Liver (tissue), 10 donors: ENCODE measurements at places on chromosomes 7 and 10. TPM values are rescaled to one million over a fixed set of nuclear protein-coding genes. Genes with fewer than 3 reads are reported as not detected.

The IL6 gene
- not detected for total RNA-seq

DNA sequence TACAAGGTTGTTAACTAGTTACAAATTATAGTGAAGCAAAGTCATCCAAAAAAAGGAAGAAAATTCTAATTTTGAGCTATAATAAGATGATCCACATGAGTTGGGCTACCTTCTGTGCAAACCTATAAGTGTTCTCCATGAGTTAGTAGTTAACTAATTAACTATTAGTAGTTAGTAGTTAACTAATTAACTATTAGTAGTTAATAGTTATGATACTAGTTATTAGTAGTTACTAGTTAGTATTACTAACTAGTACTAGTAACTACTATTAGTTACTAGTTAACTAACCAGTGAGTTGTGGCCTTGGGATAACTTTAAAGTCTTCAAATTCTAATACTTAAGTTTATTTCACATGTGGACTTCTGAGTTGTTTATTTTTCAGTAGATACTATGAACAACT lies 453.4 kb upstream of the GRM3 start:
- H3K36me3 ChIP-seq: no peaks in the 10 kb centered on the region
- no peak overlapping the region for H3K27ac ChIP-seq
- H3K4me3 ChIP-seq: no peak overlapping the region
- no peak for DNase-seq
- no peaks in the 10 kb centered on the region for H3K4me1 ChIP-seq

The TRIM73 gene
- 1.7 TPM for total RNA-seq

DNA sequence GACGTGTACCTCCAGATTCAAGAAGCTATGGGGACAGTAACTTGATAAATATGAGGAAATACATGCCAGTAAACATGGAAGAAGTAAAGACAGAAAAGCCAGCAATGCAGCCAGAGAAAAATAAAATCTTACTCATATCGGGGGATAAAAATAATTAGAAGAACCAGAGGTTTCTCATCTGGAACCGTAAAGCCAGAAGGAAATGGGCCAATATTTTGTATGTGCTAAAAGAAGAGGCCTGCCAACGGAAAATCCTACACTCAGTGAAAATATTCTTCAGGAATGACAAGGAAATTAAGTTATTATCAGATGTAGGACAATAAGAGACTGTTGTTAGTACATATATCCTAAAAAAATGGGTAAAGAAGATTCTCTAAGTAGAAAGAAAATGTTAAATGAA lies 401.2 kb downstream of the CDC14C start:
- H3K4me3 ChIP-seq: no peak overlapping the region
- no peaks in the 10 kb centered on the region for H3K27me3 ChIP-seq
- H3K27ac ChIP-seq: no peak overlapping the region
- H3K4me1 ChIP-seq: no peaks in the 10 kb centered on the region
- no peaks in the 10 kb centered on the region for H3K36me3 ChIP-seq
- no peak for DNase-seq

GRCh38 chr10:119516381-119517234 lies 25.9 kb downstream of the RGS10 start:
- DNase-seq: no peak
- no peaks in the 10 kb centered on the region for H3K4me1 ChIP-seq

The CAPZA2 gene
- total RNA-seq: 64.3 TPM

The CYP26C1 gene
- 0.25 TPM for total RNA-seq

The PPP1R17 gene
- total RNA-seq: not detected

The HPS1 gene
- total RNA-seq: 37.5 TPM

DNA sequence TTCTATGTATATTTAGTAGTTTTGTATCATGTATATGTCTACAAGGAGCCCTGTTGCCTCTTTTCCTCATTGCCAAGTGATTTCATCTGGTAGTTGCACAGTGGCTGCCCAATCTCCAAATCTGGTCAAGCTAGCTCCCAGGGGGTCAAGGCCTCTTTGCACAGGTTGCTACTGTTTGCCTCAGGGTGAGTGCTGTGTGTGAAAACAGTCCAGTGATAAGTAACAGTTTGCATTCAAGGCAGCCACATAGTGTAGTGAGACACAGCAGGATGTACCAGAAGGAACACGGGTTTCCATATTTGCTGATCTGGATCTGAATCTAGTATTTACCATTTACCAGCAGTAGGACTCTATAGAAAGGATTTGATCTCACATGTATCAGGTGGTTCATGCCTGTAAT lies 13.3 kb upstream of the EPC1 start:
- DNase-seq: no peak
- H3K27ac ChIP-seq: no peak overlapping the region
- peaks cover 2% of the 10 kb centered on the region for H3K4me1 ChIP-seq
- no peak overlapping the region for H3K4me3 ChIP-seq

GRCh38 chr7:150631866-150632864 lies at the start of gene GIMAP6:
TSS of gene GIMAP6 (minus strand) at chr7:150632385. CDS start at chr7:150630142, 2,243 bp downstream.
- H3K27ac ChIP-seq: peak within 1 kb of the TSS; percentile 56
- no peaks in the 10 kb centered on the region for H3K27me3 ChIP-seq
- no peak for DNase-seq

DNA sequence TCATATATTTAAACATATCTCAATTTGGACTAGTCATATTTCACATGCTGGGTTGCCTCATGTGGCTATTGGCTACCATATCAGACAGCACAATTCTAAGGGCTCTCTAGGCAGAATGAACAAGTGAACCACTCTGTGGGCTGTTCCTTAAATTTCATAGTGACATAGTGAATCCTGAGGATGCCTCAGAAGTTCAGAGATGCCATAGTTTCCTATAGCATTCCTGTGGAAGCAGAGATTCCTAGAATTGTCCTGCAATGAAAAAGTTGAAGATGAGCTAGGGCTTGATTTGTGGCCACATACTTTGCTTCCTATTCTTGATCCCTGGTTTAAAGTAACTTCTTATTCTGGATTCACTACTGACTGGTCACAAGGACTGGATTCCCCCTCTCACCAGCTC lies 35.6 kb downstream of the MKX start:
- H3K4me3 ChIP-seq: no peak overlapping the region
- no peaks in the 10 kb centered on the region for H3K27me3 ChIP-seq
- H3K27ac ChIP-seq: no peak overlapping the region

- no peak overlapping the region for H3K4me3 ChIP-seq
- no peaks in the 10 kb centered on the region for H3K27me3 ChIP-seq
- H3K4me1 ChIP-seq: no peaks in the 10 kb centered on the region
- no peaks in the 10 kb centered on the region for H3K36me3 ChIP-seq
Observed at GRCh38 chr10:85612378-85612775, 754.2 kb downstream of the GRID1 start.

DNA sequence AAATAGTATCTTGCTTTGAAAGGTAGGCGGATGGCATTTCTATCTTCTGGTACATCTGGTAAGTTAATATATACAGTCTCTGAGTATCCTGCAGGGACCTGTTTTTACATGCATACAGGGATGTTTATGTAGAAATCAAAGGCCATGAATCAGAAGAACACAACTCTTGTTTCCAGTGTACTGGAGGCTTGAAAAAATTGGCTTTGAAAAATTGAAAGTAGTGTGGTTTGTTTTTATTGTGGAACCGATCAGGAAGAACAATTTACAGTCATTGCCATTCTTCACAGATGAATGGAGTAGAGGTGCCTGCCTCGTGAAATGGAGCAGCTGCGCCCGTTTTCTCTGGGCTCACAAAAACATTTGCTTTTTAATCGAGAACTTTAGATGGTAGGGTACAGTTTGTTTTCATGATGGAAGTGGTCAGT lies 54.0 kb upstream of the RPA3 start:
- H3K27ac ChIP-seq: no peak overlapping the region
- H3K4me1 ChIP-seq: no peaks in the 10 kb centered on the region
- no peak overlapping the region for H3K4me3 ChIP-seq
- H3K36me3 ChIP-seq: no peaks in the 10 kb centered on the region
- no peaks in the 10 kb centered on the region for H3K27me3 ChIP-seq
- no peak for DNase-seq

The NOM1 gene
- 11.4 TPM for total RNA-seq

- no peak for DNase-seq
- no peaks in the 10 kb centered on the region for H3K4me1 ChIP-seq
- no peak overlapping the region for H3K4me3 ChIP-seq
- H3K27ac ChIP-seq: no peak overlapping the region
- no peaks in the 10 kb centered on the region for H3K27me3 ChIP-seq
- no peaks in the 10 kb centered on the region for H3K36me3 ChIP-seq
Observed at GRCh38 chr10:4775808-4776207, 50.2 kb upstream of the AKR1E2 start.

The ENTPD7 gene
- total RNA-seq: 27.2 TPM
